ENCODE measurements at places on chromosomes 2 and 18. TPM values are rescaled to one million over a fixed set of nuclear protein-coding genes. Genes with fewer than 3 reads are reported as not detected.

The CGREF1 gene
- total RNA-seq = 8.6 TPM

The RAB17 gene
- 0.36 TPM for total RNA-seq

The MYO7B gene
- 0.29 TPM for total RNA-seq

The OXER1 gene
- total RNA-seq = not detected

The CD28 gene
- total RNA-seq = not detected

The DSG2 gene
- total RNA-seq = 68.6 TPM

The CDK15 gene
- total RNA-seq = not detected

The ANO7 gene
- total RNA-seq = 2.3 TPM

The NAB1 gene
- 42.9 TPM for total RNA-seq

The MALL gene
- total RNA-seq = 166 TPM

The OR6B2 gene
- not detected for total RNA-seq

The SKOR2 gene
- total RNA-seq = not detected

The MYCN gene
- not detected for total RNA-seq

The INHBB gene
- 22.9 TPM for total RNA-seq

The NGEF gene
- total RNA-seq = 18.1 TPM

The SLC30A3 gene
- total RNA-seq = 3.0 TPM

The SIGLEC15 gene
- total RNA-seq = not detected

The DYNAP gene
- not detected for total RNA-seq

The MRPL33 gene
- 321 TPM for total RNA-seq

The TCF23 gene
- not detected for total RNA-seq

The WNT6 gene
- 0.31 TPM for total RNA-seq

The ERMN gene
- not detected for total RNA-seq

The MEX3C gene
- total RNA-seq = 16.5 TPM

The ABCG5 gene
- total RNA-seq = not detected

The FBLN7 gene
- 0.37 TPM for total RNA-seq

The TRAK2 gene
- 9.9 TPM for total RNA-seq

The CCDC121 gene
- total RNA-seq = 4.4 TPM

All from A549 treated with GW870086 at 1 μM for 4 hours (cell line).